ENCODE measurements at places on chromosomes 16 and 17. TPM values are rescaled to one million over a fixed set of nuclear protein-coding genes. Genes with fewer than 3 reads are reported as not detected.

Gene KRT24
- total RNA-seq, result not detected

- no peak for DNase-seq
Observed at GRCh38 chr16:4283441-4283840, 10.6 kb upstream of the TFAP4 start.

DNA sequence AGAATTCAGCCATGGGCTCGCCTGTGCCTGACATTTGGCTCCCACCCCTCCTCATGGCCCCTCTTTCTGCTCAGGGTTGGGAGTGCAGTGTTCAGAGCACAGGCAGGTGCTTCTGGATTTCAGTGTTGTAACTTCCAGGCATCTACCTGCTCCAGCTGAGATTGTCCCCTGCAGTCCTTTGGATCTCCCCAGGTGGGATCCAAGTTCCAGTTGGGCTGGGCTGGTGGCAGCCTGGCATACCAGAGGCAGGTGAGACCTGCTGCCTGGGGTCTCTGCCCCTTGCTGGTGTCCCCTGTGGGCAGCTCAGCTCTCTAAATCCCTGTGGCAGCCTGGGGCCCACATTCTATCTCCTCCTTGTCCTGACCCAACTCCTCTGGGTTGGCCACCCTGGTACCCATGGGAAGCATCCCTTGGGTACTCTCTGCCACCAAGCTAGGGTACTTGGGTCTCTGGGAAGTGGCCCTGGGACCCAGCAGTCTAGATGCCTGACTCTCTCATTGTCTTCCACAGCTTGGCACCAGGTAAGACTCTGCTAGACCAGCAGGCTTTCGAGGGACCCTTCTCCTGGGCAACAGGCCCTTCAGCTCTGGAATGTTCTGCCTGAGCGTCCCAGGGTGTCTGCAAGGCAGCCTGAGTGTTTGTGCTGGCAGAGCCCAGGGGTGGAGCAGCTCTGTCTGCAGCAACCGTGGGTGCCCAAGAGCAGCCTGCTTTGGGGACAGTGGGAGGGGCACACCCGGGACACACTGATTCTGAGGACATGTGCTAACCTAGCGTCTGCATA lies 42.5 kb downstream of the DNAH17 start:
- DNase-seq, result no peak

GRCh38 chr17:81576621-81577277 lies 24.6 kb upstream of the FAAP100 start:
- no peak for DNase-seq

- no peak for DNase-seq
Observed at GRCh38 chr17:81829858-81830257, 3.2 kb downstream of the MCRIP1 start.

DNA sequence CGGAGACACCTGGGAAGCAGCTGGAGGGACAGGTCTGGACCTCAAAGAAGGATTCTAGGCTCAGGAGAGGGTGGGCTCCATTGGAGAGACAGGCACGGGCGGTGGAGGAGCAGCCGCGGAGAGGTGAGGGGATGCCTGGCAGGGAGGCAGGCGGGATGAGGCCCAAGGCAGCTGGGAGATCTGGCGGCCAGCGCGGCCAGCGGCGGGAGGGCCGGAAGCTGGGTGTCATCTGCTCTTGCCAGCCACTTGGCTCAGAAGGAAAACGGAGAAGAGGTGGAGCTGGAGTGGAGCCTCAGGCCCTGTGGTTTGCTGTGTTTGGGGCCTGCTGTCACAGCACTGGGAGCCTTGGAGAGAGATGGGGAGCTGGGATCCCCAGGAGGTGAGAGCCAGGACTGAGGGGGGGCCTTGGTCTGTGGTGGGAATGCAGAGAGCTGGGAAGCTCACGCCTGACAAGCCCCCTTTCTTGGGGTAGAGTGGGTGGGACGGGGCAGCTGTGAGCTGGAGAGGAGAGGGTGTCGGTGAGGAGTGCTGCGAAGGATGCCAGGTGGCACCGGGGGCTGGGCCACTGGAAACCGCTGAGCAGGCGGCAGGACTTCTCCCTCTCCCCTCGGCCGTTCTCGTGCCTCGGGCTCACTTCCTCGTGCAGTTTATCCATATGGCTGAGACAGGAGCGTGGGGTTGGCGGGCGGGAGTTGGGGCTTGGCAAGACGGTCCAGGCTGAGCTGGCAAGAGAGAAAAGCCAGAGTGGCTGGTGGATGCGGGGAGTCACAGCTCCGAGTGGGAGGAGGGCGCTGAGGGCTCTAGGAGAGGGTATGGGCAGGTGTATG lies 8.0 kb downstream of the TBC1D24 start:
- no peak for DNase-seq

- DNase-seq, result no peak
Observed at GRCh38 chr17:11642655-11643054, 44.4 kb downstream of the DNAH9 start.

Gene TRAF7
- 53.4 TPM for total RNA-seq

GRCh38 chr17:81348097-81349055 lies 46.9 kb upstream of the BAHCC1 start:
- DNase-seq, result no peak

- DNase-seq, result no peak
Observed at GRCh38 chr16:30406795-30407101, 658 bp upstream of the ZNF771 start.

DNA sequence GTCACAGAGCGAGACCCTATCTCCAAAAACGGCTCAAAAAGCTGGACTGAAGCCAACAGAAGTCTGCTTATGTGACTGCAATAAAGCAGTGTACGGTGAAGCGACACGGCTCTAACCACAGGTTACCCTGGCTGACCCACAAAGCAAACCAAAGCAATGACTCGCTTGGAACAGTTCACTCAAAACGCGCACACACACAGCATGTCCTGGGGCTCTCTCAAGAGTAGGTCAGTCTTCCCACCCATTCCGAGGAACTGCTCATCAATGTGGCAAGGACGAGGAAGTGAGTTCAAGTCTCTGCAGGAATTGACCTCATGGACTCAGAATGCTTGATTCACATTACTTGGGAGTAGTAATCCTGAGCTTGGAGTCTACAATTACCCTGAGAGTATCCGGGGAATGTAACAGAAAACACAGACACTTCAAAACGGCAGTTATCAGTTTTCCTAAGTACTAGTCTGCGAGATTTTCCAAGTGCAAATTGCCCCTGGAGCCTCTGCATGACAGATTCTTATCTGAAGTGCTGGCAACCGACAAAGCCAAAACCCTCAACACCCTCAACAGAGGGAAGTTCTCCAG lies 25.4 kb downstream of the PELP1 start:
- DNase-seq, result no peak

DNA sequence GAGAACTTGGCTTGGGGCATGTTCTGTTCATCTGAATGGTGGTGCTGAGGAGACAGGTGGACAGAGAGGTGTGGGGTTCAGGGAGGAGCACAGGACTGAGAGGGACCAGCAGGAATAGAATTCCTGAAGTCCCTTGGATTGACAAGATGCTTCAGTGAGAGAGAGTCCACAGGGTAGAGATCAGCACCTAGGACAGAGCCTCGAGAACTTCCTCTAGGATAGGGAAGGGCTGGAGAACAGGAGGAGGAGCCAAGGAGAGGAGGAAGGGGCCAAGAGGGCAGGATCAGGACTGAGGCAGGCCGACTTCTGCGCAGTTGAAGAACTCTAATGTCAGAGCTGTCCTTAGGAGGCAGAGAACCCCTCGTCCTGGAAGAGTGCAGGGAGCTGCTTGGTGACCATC lies 138.4 kb downstream of the PRKCB start:
- no peak for DNase-seq

DNA sequence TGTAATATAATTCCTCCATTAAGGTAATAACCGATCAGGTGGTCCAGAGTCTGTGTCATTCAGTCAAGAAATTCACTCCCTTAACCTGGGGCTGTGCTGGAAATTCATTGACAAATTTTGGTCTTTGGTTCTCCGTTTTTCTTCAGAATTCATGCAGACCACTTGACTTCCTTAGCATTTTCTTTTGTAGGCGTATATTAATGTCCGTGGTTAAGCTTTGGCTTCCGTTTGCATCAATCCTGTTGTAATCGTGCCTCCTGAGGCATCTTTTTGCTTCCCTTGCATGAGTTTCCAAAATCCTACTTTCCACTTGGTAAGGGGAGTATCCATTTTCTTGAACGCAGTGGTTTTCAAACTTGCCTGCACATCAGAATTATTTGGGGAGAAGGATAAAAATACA lies 9.0 kb downstream of the LRRC37B start:
- DNase-seq, result no peak

GRCh38 chr16:67449739-67450138 lies 18.8 kb downstream of the HSD11B2 start:
- no peak for DNase-seq

Gene TBC1D28
- total RNA-seq, result not detected

GRCh38 chr17:2690165-2691068 lies 21.1 kb downstream of the CLUH start:
- no peak for DNase-seq

Gene C16orf46
- 0.81 TPM for total RNA-seq

- no peak for DNase-seq
Observed at GRCh38 chr16:88932929-88933328, 44.1 kb downstream of the CBFA2T3 start.

Gene PLLP
- total RNA-seq, result 215 TPM

DNA sequence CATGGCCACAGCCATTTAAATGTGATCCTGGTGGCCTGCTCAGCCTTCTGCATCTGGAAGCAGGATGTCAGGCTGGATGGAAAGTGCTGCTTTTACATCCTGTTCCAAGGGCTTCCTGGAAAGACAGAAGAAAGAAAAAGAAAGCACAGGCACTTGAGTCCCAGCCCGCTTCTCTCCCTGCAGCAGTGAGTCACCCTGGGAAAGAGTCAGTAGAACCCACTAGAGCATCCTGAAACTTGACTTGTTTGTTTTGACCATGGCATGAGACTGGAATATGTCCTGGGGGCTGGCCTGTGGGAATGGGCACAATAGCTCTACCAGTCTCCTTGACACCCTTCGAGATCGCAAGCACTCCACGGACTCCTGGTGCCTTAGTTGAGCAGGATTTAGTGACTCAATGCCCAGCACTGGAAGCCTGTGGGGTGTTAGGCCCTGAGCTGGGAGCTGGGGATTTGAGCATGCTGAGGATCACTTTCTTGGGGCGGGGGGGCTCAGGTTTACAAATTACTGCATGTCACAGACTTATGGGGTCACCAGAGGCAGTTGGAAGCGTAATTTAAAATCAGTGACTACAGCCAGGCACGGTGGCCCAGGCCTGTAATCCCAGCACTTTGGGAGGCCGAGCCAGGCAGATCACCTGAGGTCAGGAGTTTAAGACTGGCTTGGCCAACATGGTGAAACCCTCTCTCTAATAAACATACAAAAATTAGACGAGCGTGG lies 22.1 kb upstream of the GNA13 start:
- DNase-seq, result no peak

DNA sequence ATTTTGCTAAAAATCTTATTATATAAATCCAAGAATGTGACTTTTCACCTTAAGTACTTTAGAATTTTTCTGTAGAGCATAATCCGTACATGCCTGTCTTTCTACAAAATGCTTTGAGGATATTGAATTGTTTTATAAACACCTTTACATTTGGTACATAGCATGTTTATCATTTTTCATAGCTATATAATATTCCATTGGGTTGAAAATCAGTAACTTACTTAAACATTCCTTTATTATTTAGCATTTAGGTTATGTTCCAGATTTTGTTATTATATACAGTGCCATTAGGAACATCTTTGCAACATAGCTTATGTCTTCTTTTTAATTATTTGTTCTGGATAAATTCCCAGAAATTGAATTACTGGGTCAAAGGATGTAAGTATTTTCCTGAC lies 17.0 kb upstream of the NOL11 start:
- no peak for DNase-seq

Gene ZPBP2
- not detected for total RNA-seq

- no peak for DNase-seq
Observed at GRCh38 chr17:47776330-47777197, 43.5 kb downstream of the TBX21 start.

GRCh38 chr17:15124264-15124595 lies 140.9 kb downstream of the PMP22 start:
- no peak for DNase-seq

Gene PRSS8
- total RNA-seq, result 46.3 TPM

Gene HIRIP3
- total RNA-seq, result 24.5 TPM

Gene KRTAP4-4
- total RNA-seq, result not detected

- DNase-seq, result no peak
Observed at GRCh38 chr16:27217256-27217655, 13.9 kb downstream of the KDM8 start.

DNA sequence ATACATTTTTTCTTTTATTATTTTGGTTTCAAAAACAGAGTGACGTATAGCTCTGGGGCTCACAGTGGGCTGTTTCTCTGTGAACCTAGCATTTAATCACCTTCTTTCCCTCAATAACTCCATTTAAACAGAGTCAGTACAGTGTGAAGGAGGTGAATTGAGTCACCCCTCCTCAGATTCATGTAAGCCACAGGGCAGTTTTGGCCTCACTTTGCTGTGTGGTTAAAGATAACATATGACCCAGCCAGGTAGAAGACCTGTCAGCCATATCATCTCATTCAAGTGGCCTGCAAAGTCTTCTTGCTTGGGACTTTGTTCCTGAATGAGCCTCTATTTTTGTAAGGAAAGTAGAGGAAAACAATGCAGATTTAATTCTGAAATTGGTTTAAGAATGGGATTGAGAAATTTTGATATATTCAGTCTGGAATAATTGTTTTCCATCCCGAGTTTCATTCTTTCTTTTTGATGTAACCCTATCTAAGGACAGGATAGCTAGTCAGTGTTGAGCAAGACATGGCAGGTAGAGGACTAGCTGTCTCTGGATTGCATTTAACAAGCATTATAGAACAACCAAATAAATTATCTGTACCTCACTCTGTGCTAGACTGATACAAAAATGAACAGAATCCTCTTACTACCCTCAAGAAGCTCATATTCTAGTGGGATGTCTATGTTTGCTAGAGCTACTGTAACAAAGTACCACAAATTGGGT lies 13.1 kb downstream of the MAP2K6 start:
- DNase-seq, result no peak

Gene ITGB4
- 382 TPM for total RNA-seq

GRCh38 chr16:67326115-67326471 lies 448 bp downstream of the KCTD19 start:
- DNase-seq, result no peak

Gene KRT33B
- 194 TPM for total RNA-seq

Gene TBC1D26
- total RNA-seq, result not detected

GRCh38 chr16:4314532-4315185 lies 1.2 kb upstream of the GLIS2 start:
- DNase-seq, result no peak

DNA sequence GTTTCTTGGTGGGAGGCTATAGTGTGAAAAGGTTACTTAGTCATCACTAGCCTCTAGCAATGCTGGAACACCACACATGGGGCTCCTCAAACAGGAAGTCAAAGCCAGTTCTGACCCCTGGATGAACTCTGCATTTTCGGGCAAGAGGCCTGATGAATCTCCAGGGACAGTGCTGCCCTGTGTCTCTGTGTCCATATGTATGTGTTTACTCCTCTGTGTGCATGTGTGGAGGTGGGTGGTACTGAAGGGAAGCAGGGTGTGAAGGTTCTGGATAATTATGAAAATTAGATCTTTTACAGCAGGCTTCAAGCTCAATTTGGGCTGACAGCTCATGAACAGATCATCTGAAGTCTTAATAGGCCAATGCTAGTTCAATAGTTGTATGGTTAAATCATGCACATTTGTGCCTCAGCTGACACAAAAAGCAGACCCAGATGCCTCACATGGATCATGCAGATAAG lies 133.6 kb downstream of the SNX11 start:
- no peak for DNase-seq

Measured in suprapubic skin (tissue), 4 donors.